ENCODE measurements at places on chromosomes 1 and 21.
A peak's percentile ranks its signal among the peaks of the same experiment; 100 is the strongest.

DNA sequence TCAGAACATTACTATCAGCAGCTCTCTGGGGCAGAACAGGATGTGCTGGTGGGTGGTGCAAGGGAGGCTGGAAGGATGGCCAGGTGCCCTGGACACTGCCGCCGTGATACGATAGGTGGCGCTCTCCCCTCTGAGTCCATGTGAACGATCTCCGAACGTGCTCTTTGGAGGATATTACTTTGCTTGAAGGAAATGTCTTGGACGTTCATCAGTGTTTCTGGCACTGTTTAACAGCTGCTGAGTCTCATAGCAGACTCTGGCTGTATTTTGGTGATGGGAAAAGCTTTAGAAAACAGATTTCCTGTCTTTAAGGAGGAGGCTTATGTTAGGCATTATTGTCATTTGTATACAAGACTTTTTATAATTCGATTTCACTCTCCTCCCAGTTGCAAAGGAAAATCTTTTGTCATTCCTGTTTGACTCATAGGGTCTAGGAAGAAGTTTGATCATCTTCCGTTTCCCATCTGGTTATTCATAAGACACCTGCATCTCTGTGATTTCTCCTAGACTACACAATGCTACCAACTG is 386.2 kb upstream of the ADGRL2 start:
- peak; percentile 81 for DNase-seq

DNA sequence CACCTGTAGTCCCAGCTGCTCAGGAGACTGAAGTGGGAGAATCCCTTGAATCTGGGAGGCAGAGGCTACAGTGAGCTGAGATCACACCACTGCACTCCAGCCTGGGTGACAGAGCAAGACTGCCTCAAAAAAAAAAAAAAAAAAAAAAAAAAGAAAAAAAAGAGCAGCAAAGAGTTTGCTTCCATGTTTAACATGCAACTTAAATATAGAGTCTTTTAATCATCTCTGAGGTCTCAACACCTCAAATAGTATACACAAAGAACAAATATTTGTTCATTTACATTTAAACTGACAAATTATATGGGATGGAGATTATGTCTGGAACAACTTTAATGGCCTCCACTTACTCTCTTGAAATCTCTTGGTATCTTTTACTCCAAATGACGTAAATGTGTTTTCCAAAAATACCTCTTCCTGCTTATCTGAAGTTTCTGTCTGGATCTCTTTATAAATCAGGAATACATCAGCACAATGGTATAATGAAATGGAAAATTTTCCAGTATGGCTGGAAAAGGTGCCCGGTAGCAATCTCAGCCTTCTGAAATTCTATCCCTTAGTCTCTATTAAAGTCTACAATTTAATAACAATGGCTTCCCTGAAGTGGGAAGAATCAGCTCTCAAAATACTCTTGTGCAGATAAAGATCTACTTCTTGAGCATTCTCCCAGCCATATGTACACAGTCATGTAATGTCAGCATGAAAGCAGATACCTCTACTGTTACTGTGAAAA is 258.5 kb downstream of the OMA1 start:
- no peak for DNase-seq

DNA sequence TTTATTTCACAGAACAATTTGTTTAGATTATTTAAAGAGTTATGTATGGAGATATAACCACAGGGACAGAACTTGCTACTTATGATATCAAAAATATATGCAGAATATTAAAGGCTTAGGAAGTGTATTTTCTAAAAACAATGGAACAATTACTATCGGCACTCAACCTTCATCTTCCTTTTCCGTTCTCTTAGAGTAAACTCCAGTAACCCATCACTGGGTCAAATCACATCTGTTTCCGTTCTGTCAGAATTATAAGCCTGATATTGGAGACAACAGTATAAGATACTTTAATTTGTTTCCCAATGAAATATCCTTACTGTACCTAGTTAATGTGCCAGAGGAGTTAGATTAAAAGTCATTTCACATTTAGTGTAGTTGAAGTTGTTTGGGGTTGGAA is 32.2 kb downstream of the DTL start:
- DNase-seq = no peak

- peak; percentile 98 for DNase-seq
Measured at GRCh38 chr1:9129266-9130041, 552 bp upstream of the GPR157 start.

- DNase-seq = no peak
Measured at GRCh38 chr1:2144501-2145090, 50.0 kb downstream of the FAAP20 start.

DNA sequence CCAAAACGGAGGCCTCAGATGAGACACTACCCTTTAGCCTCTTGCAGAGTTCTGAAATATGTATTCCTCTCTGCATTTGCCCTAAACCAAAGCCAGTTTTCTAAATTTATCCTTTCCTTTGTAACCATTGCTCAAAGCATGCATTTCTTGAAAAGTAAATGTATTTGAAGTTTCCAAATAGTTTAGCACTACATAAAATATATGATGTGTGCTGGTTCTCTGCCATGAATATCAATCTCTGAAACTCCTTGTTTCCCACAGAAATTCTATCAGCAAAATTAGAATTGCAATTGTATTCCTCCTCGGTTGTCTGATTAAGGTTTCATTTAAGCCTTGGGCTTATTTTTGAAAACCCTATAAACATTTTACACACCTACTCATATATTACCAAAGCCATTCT is 137.1 kb upstream of the SYT6 start:
- no peak for DNase-seq

DNA sequence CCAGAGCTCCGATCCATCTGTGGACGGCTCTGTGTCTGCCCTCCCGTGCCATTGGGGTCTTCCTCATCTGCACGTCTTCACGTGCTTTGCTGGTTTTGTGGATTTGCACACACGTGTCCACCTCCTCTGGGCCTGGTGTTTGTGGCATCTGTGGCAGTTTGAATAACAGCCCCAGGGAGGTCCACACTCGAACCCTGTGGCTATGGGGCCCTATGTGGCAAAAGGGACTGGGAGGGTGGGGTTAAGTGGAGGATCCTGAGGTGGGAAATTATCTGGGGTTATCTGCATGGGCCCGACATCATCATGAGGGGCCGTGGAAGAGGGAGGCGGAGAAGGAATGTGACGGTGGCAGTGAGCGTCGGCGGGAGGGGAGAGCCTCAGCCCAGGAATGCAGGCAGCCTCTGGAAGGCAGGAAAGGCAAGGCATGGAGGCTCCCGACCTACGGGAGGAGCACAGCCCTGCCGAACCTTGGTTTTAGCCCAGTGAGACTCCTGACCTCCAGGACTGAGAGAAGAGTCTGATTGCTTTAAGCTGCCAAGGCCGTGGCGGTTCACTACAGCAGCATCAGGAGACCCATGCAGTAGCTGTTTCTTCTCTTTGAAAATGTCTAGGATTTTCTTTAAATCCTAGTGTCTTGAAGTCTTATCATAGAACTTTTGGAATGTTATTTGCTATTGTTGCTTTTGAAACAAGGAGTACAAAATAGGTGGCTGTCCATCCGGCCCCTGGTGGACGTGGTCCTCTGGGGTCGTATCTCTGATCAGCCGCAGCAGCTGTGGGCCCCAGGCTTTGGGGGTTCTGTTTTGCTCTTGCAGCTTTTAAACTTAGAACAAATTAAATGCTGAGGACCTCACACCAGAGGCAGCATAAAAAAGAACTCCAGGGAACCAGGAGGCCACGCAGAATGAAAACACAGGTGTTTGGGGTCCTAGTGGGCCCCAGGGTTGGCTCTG is 40.0 kb upstream of the LRRC3 start:
- DNase-seq = no peak

DNA sequence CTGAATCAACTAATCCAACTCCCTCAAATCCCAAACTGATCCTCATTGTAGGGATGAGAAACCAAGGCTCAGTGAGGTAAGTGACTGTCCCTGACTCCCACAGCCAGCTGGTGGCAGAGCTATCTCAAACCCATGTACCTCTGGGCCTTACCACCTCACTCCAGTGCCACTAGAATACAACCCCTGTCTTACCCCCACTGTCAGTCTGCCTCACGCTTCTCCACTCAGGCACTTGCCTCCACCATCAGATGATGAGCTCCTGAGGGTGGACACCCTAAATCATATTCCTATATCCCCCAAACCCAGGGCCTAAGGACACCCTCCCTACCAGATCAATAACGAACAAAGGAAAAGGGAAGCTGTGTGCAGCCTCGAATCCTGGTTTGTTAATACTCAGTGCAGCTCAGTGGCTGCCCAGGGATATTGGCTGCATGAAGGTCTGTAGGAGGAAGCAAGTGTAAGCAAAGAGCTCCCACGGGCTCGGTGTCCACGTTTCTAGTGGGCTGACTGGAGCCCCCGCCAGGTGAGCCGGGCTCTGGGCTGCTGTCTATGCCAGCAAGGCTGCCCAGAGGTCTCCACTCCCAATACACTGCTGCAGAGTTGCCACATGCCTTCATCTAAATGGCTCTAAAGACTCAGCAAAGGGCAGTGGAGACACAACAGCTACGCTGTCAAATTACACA is 533.4 kb downstream of the MATN1 start:
- DNase-seq = no peak

DNA sequence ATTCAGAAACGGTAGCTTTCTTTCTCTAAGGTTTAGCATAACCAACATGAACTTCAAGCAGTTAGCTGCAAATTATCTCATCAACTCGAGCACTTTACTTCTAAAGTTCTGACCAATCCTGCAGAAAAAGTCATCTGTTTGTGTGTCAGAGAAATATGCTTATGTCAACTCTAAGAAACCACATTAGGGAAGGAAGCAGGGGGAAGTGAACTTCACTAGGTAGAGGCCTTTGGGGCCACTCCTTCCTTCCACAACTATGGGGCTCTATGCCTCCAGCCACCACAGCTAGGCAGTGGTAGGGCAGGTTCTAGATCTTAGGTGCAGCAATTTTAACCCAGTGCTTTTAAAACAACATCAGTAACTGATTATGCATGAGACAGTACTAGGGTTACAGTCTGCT is 375.9 kb downstream of the DSCAM start:
- DNase-seq = no peak

DNA sequence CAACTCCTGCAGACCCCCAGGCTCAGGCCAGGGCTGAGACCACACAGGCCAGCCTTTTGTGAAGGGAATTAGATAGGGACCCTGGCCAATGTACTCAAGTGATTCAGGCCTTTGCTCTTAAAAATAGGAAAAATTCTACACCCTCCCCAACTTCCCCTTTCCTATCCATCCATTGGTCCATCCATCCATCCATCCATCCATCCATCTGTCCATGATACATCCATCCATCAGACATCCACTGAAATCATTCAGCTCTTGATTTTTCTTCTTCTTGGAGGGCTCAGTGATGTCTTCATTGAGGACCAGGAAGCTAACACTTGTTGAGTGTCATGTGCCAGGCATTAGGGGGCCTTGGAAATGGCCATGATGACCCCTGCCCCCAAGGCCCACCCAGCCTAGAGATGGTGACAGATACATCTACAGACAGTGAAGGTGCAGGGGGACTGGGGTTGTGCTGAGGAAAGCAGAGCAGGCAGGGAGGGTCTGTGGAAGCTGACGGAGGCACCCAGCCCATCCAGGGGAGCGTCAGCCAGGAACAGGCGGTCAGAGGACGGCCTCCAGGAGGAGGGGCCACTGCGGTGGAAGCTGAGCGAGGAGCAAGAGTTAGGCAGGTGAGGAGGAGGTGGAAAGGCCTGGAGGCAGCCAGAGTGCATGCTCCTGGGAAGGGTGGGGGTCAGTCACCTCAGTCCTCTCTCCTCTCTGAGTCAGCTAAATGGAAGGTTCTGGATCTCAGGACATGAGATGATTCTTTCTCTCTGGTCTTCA is 81.9 kb downstream of the EPHB2 start:
- peak; percentile 84 for DNase-seq

- no peak for DNase-seq
Measured at GRCh38 chr1:229619614-229620013, 6.3 kb downstream of the TAF5L start.

GRCh38 chr1:110346690-110347089 is 7.5 kb downstream of the RBM15 start:
- DNase-seq = no peak

DNA sequence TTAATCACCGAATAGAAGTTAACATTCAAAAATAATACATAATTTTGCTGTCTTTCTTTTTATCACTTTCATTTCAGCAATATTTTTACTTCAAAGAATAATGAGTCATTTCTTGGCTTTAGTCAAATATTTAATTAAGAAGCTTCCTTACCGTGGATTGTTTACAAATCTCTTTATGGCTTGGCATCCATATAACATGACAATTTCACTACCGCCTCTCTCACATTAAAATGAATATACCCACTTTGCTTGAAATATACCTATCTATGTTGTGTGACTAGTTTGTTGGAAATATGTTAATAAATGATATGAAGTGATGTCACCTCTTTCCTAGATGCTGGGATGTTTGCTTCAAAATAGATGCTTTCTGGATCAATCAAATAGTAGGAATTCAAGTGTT is 1203.9 kb downstream of the AMY1C start:
- DNase-seq = no peak

- DNase-seq = no peak
Measured at GRCh38 chr1:55286856-55287602, 71.9 kb upstream of the USP24 start.

DNA sequence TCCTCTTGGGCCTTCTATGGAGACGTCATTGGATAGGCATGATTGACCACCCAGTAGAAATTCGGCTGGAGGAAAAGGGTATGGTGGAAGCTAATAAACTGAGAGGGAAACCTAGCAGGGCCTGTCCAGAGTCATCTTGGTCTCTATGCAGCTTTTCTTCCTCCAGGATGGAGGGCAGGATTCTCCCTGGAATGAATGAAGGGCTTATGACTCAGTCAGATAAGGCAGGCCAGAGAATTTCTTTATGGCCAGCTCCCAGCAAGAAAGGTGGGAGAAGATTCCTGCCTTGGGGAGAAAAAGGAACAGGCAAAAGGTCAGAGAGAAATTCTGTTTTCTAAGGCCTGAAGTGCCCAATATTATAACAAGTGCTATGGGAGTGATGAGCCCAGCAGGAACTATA is 17.1 kb downstream of the FBLIM1 start:
- no peak for DNase-seq

Measured in iPS-NIHi11 (cell line).